ENCODE measurements at places on chromosomes 6 and 20.
A peak's percentile ranks its signal among the peaks of the same experiment; 100 is the strongest.

GRCh38 chr6:130482645-130483390, 117.0 kb downstream of the TMEM200A start:
- DNase-seq = peak; percentile 12

GRCh38 chr6:68728159-68728979, 93.3 kb downstream of the ADGRB3 start:
- peak; percentile 26 for DNase-seq

- no peak for DNase-seq
Observed at GRCh38 chr6:119942078-119942752, 592.7 kb upstream of the MAN1A1 start.

- no peak for DNase-seq
Observed at GRCh38 chr6:40164345-40164755, 230.1 kb upstream of the MOCS1 start.

DNA sequence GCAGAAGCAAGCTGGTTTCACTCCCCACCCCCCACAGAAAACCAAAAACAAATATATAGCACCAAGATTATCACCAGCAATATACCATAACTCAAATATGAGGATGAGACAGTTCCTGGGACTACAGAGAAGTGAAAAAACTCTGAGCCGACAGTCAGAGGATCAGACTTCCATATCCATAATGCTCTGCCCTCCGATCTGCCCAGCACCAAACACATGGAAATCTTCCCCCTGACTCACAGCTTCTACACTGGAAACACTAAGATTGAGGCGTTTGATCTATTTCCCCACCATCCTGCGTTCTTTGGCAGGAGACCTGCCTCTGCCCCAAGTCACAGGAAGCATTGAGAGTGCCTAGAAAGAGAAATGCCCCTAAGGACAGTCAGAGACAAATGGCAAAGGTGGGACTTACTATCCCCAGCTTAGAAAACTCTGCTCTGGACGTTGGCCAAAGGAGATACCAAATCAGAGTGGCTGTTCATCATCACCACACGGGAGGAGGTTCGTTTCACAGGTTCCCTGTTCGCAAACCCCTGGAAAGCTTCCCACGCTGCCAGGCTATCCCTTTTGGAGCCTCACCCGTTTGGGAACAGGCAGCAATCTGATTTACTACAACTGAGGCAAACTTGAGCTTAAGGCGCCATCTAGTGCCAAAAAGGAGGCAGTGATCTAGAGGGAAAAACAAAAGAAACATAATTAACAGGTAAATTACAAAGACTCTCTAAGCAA, 48.7 kb upstream of the SRSF6 start:
- peak; percentile 29 for DNase-seq

- DNase-seq = no peak
Observed at GRCh38 chr6:142879076-142879475, 65.9 kb downstream of the HIVEP2 start.

GRCh38 chr20:4052554-4052953, 37.2 kb upstream of the RNF24 start:
- DNase-seq = no peak

DNA sequence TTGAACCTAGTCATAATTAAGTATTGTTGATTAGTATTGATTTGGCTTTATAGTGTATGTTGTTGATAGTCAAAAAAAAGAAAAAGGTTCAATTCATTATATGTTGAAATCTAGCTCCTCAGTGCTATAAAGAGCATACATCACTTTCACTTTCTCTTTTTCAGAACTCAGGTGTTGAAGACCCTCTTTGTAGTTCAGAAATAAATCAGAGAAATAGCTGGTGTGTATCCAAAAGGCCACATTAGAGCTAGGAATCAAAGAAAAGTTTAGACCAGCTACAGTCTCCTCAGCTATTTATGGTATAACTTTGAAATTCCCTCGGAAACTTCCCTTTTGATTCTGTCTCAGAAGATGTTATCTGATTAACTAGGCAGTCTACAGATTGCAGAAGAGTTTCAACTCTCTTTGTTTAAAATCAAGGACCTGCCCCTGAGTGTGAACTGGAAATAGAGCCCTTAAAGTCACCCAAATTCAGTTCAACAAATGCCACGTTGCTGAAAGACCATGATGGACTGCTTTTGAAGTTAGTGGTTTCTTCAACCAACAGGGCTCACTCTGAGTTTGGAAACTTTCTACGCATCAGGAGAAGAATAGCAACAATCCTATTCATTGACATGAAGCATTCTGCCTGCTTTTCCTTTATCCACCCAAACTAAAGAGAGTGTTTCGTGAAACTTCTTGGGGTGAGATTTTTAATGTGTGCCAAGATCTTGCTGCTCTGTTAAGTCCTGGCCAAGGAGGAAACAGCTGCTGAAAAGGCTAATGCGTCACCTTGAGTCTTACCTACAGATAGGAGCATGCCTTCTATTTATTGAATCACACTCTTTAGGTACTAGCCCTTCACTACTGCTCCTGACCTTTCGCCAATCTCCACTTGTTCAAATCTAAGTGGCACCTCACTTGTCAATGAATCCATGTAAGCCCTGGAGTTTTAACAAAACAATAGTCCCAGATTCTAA, 111.7 kb downstream of the TNFRSF21 start:
- DNase-seq = peak; percentile 5

DNA sequence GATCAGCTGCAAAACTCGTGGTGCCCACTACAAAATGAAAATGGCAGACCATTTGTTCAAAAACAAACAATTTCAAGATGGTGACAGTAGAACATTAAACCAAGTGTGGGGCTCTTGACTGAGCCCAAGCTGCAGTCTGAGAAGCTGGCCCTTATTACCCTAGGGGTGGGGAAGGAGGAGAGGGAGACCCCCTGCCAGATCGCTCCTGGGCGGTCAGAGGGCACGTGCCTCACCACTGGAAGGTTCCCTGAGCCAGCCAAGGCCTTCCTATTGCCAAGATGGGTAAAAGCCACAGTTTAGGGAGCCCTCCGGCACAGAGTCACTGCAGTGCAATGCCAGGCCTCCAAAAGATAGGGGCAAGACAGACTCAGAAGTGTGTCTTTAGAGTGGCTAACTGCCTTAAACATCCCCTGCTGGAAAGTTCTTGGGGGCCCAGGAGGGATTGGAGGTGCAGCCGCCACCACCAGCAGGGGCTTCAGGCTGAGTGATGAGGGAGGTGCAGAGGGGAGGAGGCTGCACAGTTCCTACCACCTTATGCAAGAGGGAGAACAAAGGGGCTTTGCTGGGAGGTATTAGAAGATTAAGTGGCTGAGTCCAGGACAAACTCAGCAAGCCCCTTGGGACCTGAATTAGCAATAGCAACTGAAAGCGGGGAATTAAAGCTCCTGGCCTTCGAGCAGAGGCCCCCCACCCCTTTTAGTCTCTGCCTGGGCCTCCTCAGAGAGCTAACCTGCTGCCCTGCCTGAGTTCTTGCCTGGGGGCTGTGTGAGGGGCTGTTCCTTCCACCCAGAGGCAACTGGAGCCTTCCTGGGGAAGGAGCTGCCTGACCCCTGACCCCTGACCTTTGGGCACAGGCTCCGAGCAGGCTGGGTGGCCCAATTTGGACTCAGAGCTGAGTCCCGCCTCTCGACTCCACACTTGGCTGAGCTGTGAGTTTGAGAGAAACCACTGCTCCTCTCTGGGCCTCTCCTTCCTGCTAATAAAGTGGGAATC, 88.4 kb downstream of the VEGFA start:
- no peak for DNase-seq

DNA sequence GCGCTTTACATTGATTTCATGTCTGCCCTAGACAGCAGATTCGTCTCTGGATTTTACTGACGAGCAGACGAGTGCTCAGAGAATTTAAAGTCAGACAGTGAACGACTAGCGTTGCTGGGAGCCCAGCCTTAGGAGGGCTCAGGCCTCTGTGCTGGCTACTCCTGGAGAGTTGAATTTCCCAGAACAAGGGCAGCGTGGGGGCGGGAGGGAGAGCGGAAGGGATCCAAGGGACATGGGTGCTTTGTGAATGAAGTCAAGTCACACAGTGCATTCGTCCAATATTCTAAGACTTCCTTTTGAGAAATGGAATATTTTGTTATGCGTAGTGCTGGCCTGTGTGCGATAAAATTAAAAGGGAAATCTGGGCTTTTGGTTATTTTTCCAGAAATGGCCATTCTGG, 126.5 kb downstream of the MYLK4 start:
- DNase-seq = no peak

DNA sequence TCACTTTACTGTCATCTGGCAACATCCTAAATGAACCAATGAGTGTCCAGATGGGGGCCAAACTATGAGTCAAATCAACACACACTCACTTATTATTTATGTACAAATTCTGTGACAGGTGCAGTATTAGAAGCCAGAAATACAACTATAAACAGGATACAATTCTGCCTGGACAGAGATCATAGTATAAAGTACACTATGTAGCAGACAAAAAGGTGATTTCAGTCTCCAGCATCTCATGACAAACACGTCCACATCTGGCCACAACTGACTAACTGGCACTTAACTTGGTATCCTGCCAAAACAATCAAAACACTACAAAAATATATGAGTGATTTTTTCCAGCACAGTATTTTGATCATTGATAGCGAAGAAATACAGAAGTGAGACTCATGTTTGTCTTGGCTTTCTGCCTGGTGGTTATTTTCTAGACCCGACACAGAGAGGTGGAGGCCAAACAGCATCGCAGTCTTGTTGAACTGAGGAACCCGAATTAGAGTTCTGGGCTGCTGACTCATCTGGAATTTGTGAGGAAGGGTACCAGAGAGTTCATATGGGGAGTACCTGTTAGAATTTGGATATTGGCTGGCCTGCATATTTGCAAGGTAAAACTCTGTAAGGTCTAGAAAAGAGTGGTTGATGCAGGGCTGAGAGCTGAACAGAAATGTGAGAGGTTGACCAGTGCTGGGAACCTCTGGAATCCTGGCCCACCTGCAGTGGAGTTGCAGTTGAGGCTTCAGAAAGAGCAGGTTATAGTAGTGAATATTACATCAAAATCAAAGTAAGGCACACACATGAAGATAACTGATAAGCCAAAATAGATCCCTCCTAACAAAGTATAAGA, 475.2 kb downstream of the PTPRT start:
- no peak for DNase-seq

DNA sequence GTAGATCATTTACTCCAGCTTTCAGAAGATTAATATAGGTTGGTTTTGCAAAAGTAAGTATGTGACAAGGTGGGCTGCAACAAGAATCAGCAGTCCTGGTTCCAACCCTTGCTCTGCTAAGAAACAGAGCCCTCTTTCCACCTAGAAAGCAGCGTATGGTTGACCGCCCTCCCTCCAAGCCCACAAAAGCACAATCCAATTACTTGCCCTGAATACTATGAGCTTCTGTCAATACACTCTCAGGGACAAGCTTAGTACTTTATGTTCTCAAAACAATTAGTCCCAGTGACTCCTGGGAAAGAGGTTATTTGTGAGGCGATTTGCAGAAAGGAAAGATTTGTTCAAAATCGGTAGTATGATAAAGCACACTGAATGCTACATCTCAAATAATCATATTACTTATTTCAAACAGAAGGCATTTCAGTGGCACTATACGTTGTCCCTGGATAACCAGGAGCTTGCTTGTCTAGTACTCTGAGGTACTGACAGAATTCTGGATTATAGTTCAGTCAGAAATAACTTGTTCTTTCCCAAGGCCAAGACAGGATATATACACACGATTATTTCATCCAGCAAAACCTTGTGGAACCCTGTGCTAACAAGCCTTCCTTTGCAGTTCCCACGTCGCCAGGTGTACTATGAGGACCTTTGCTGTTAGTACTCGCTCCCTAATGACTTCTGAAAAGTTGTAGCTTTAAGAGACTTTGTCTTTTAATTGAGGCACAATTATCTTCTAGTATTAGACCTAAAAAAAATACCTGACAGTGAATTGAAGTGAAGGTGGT, 96.9 kb upstream of the ADTRP start:
- no peak for DNase-seq

- DNase-seq = no peak
Observed at GRCh38 chr6:105932440-105932839, 153.7 kb upstream of the PRDM1 start.

DNA sequence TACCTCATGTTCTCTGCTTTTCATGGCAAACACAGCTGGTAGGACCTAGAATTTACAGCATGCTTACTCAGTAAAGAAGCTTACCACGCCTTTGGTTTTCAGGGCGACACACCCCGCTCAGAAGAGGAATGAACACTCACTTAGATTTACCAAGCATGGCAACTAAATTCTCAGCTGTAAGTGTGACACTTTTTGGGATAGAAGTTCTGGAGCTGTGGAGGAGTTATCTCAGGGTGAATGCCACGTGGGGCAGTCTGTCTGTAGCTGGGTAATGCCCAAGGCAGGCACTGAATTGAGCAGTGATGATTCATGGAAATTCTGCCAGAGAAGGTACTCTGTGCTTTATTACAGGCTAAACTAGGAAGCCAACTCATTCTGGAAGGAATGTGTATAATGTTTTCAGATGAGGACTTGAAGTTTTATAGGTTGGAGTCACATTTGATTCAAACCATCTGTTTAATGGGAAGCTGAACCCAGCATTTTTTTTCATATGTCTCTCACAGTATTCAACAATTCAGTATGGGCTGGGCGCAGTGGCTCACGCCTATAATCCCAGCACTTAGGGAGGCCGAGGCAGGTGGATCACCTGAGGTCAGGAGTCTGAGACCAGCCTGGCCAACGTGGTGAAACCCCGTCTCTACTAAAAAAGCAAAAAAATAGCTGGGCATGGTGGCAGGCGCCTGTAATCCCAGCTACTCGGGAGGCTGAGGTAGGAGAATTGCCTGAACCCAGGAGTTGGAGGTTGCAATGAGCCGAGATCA, 3.5 kb upstream of the PRIM2 start:
- DNase-seq = no peak

DNA sequence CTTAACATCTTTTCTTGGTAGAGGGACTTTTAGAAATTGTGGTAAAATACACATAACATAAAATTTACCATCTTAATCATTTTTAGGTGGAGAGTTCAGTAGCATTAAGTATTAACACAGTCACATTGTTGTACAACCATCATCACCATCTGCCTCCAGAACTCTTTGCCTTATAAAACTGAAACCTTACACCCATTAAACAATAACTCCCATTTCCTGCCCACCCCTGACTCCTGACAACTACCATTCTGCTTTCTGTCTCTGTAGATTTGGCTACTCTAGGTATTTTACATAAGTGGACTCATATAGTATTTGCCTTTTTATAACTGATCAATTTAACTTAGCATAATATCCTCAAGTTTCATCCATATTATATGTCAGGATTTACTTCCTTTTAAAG, 88.7 kb downstream of the ZHX3 start:
- no peak for DNase-seq

DNA sequence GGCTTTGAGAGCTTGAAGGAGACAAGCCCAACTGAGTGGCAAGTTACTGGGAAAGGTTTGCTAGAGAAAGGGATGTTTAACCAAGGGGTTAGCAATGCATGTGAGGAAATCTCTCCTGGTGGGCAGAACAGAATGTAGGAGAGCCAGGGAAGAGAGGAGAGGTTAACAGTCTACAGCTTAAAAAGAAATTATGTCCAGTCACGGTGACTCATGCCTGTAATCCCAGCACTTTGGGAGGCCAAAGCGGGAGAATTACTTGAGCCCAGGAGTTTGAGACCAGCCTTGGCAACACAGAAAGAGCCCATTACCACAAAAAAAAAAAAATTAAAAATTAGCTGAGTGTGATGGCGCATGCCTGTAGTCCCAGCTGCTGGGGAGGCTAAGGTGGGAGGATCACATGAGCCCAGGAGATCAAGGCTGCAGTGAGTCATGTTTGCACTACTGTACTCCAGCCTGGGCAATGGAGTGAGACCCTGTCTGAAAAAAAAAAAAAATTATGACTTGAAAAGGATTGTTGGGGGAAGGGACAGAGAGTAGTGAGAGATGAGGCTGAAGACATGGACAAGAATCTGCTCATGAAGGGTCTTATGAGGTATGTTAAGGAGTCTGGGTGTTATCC, 264.9 kb downstream of the TBC1D7 start:
- DNase-seq = no peak

Data from hematopoietic multipotent progenitor cell treated with erythropoietin and hydrocortisone succinate and interleukin-3 and kit ligand, for 6 days (in vitro differentiated cells).